AG08395 (cell line): ENCODE measurements at places on chromosomes 6 and 20.
A peak's percentile ranks its signal among the peaks of the same experiment; 100 is the strongest.

DNA sequence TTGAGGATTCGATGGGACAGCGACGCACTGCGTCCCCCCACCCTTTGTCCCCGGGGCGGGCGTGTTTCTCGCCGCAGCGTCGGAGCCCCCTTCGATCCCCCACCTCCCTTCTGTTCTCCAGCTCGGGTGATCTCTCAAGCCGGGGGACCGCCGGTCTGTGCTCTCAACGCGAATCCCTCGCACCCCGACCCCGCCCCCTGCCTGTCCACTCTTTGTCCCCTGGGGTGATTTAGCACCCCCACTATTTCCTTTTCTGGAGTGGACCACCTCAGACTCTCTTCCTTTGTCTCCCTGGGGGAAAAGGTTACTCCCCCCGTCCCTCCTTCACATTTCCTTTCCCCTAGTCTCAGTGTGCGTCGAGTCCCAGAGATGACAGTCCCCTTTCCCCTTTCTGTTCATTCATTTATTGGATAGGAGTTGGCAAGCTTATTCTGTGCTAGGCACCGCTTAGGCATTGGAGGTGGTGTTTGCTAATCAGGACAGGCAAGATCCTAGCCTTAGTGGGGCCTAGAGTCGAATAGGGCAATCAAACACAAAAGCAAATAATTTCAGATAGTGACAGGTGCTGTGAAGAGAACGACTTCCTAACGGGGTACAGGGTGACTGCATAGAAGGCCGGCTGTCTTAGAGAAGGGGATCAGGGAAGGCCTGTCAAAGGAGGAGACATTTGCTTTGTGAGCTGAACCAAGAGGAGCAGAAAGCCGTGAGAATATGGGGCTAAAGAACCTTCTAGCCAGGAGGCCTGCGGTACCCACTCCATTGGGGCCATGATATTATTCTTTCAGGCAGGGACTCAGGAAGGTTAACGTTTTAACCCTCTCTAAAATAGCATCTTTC lies 741 bp downstream of the PTPN1 start:
- DNase-seq = no peak

DNA sequence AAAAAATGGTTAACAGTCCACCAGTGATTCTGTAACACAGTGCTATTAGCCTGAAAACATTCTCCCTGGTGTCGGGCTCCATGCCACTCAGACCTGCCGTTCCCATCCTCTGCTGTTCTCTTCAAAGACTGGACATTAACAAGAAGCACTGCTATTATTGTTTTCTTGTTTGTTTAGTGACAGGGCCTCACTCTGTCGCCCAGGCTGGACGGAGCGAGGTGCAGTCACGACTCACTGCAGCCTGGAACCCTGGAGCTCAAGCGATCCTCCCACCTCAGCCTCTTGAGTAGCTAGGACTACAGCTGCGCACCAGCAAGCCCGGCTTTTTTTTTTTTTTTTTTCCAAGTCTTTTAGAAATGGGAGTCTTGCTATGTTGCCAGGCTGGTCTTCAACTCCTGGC lies 9.6 kb downstream of the RMND1 start:
- no peak for DNase-seq

GRCh38 chr20:46651091-46651962 lies at the start of gene SLC13A3:
TSS of gene SLC13A3 (minus strand) at chr20:46651459. CDS start at chr20:46651421, 38 bp downstream.
- DNase-seq = no peak

DNA sequence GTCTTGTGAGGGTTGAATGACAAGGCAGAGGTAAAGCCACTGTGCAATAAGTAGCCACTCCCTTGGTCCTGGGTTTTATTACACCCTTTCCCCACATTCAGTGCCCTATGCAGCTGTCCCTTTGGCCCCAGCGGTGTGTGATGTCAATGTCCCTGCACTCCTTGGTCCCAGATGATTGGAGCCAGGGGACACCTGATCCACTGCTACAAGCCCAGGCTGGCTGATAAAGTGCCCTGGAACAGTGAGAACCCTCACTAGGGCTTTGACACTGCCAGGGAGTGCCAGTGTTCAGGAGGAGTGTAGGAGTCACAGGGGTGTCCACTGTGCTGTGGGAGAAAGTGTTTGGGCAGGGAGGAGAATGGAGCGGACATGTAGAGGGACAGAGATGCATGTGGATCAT lies 30.4 kb downstream of the GABRR1 start:
- no peak for DNase-seq

DNA sequence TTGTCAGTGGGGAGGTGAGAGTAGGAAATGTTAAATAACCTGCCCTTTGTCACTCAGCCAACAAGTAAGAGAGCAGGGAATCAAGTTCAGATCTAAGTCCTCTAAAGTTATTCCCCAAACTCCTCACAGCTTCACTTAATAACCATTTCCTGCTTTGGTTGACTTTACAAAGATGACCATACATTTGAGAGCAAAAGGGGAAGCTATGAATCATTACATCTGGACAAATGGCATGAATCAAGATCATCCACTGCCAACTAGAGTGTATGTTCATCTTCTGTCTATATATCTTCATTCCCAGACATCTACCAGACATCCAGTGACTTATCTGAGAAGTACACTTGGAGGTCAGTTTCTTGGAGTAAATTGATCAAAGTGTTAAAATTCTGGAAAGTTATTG lies 15.1 kb upstream of the HIVEP2 start:
- DNase-seq = no peak

DNA sequence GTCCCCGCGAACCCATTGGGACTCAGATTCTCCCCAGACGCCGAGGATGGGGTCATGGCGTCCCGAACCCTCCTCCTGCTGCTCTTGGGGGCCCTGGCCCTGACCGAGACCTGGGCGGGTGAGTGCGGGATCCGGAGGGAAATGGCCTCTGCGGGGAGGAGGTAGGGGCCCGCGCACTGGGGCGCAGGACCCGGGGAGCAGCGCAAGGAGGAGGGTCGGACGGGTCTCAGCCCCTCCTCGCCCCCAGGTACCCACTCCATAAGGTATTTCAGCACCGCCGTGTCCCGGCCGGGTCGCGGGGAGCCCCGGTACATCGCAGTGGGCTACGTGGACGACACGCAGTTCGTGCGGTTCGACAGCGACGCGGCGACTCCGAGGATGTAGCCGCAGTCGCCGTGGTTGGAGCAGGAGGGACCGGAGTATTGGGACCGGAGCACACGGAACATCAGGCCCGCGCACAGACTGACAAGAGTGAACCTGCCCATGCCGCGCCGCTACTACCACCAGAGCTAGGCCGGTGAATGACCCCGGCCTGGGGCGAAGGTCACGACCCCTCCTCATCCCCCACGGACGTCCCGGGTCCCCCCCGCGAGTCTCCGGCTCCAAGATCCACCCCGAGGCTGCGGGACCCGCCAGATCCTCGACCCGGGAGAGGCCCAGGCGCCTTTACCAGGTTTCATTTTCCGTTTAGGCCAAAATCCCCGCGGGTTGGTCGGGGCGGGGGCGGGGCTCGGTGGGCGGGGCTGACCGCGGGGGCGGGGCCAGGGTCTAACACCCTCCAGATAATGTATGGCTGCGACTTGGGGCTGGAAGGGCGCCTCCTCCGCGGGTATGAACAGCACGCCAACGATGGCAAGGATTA lies 15.7 kb upstream of the HLA-A start:
- peak; percentile 76 for DNase-seq

DNA sequence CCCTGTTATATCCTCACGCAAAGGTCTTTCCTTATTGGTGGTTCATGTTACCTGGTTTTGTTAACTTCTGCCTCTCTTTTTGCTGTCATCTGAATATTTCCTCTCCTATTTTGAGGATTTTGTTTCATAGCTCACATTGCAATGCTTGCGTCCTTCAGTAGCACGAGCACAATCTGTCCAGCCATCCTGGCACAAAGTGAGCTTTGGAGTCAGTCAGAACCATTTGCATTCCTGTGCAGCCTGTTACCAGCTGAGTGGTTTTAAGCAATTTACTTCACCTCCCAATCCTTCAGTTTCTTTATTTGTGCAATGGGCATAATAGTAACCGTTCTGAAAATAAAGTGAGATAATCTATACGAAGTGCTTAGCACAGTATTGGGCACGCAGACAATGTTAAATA lies 42.7 kb downstream of the AKAP7 start:
- no peak for DNase-seq

DNA sequence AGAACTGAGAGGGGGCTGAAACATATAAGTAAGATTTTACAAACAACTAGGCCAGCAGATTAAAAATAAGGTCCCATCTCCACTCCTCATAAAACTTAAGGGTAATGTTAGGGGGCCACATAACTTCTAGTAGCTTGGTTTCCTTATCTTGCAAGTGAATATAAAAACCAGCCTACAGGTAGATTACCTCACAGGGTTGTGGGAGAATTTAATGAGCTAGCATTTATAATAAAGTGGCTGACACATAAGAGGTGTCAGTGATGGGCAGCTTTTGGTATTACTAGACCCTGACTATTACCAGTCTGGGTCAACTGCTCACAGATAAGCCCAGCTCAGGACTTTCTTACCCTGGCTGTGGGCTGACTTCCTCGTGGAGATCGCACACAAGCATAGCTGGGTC lies 9.2 kb upstream of the PPP1R14C start:
- no peak for DNase-seq

DNA sequence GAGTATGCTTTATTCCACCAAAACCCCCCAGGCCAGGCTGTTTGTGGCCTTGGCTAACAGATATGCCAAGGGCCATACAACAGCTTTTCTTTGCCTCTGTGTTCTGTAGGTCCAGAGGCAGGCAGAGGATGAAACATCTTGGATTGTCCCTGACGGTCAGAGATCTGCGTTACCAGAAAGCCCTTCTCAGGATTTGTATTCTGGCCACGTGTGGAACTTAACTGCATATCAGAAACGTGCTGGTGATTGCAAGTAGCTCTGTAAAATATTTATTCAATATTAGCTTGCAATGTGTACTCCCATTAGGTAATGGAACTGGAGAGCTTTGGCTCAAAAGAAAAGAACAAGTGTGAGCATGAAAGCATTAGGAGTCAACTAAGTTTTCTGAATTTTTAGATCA lies 275.0 kb downstream of the CBLN4 start:
- no peak for DNase-seq

- DNase-seq = no peak
Observed at GRCh38 chr20:17725094-17725835, 25.5 kb downstream of the BANF2 start.

GRCh38 chr6:70998148-70998547 lies 41.3 kb upstream of the B3GAT2 start:
- DNase-seq = no peak

DNA sequence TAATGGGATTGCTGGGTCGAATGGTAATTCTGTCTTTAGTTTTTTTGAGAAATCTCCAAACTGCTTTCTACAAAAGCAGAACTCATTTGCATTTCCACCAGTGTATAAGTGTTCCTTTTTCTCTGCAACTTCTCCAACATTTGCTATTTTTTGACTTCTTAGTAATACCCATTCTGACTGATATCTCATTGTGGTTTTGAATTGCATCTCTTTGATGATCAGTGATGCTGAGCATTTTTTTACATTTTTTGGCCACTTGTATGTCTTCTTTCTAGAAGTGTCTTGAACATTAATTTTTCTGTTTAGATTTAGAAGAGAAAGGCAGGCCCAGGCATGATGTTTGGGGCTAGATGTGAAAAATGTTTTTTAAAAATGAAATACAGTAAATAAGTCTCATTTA lies 553.1 kb upstream of the MAN1A1 start:
- DNase-seq = no peak
